ENCODE measurements at places on chromosomes 12 and 14.

- peak; percentile 66 for DNase-seq
Measured at GRCh38 chr12:24913130-24913529, 35.8 kb downstream of the BCAT1 start.

DNA sequence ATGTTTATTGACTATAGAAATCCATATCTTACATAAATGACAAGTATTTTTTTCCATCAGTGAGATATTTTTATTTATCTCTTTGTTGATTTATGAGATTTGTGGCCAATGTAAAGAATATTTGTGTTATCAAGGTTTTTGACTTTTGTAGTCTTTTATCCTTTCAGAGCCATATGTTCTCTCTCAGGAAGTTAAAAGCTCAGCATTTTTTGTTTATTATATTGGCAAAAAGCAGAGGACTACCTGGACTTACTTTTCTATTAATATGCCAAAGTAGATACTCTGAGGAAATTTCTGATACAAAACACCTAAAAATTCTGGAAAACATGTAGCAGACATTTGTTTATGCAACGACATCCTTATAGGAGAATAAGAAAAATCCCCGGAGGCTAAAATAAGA is 490.3 kb downstream of the SLC6A15 start:
- DNase-seq = no peak

DNA sequence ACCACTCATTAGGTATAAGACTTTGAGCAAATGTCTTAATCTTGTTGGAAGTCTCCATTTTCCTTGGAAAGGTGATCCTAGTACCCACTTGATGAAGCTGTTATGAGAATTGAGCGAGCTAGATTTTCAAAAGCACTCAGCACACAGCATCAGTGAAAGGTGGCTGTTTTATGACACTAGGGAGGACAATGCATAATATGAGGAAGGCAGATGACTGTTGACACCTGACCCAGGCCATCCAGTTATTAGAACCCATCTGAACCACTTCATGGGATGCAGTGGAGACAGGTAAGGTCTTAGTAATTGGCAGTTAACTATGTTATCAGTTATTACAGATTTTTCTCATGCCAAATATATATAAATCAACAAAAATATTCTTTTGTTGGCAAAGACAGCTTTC is 369.9 kb upstream of the PDE3A start:
- no peak for DNase-seq

- DNase-seq = peak; percentile 81
Measured at GRCh38 chr12:81627336-81628189, 131.6 kb downstream of the PPFIA2 start.

GRCh38 chr14:87155856-87156488 is 837.0 kb downstream of the GALC start:
- no peak for DNase-seq

- no peak for DNase-seq
Measured at GRCh38 chr12:79680051-79680450, 10.7 kb downstream of the PAWR start.

GRCh38 chr14:51852541-51852940 is 7.9 kb upstream of the GNG2 start:
- no peak for DNase-seq

GRCh38 chr14:78985668-78986381 is 815.7 kb downstream of the NRXN3 start:
- DNase-seq = no peak
